Retinal pigment epithelial cell (primary cell): ENCODE measurements at places on chromosomes 2 and 18.

- no peak for DNase-seq
Observed at GRCh38 chr18:40258311-40258710, 1696.7 kb upstream of the PIK3C3 start.

DNA sequence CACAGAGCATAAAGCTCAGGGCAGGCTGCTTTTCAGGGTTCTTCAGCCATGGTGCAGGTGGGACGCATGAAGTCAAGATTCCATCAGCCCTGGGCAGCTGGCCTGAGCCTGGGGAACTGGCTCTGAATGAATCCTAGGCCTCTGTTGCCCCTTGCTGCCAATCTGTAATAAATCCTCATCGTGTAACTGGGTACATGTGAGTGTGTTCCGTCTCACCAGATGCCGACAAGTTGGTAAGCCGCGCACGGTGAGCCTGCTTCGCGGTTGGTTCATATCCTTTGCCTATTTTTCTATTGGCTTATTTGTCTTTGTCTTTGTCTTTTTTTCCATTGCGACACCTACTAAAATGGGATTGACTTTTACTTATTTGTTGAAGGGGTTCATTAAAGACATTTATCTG lies 27.7 kb downstream of the B3GNT7 start:
- DNase-seq, result no peak

GRCh38 chr2:97708048-97708380 lies 5.4 kb upstream of the ZAP70 start:
- DNase-seq, result no peak

GRCh38 chr2:118801151-118801550 lies 46.3 kb downstream of the EN1 start:
- no peak for DNase-seq

- no peak for DNase-seq
Observed at GRCh38 chr2:62197011-62197924, 1.4 kb downstream of the B3GNT2 start.

DNA sequence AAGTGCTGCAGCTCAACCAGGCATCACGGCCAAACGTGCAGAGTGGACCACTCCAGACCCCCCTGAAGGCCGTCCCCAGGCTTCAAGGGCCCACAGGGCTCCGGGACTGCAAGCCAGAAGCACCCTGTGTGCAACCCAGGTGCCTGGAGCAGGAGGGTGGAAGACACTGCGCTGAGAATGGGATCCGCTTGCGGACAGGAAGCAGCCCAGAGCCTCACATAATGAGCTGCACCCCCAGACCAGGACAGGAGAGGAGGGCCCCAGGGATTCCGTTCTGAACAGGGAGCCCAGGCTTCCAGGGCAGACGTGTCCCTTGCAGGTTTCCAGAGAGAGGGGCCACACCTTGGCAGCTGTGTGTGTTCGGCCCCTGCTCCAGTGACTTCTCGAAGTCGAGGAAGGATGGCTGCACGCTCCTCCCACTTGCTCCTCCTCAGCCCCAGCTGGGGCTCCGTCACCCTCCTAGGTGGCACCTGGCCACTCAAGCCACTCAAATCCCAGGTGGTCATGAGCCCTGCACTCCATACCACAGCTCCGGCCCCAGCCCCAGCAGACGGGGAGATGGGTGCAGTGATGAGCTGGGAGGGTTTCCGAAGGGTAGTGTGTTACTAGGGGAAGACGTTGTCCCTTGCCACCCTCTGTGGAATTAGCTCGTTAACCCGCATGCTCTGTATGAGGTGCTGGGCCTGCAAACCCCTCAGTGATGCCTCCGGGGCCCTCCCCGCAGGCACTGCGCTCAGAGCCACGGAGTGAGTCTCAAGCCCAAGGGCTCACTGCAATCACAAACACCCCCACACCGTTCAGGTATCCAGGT lies 79.2 kb downstream of the NDUFA10 start:
- no peak for DNase-seq

DNA sequence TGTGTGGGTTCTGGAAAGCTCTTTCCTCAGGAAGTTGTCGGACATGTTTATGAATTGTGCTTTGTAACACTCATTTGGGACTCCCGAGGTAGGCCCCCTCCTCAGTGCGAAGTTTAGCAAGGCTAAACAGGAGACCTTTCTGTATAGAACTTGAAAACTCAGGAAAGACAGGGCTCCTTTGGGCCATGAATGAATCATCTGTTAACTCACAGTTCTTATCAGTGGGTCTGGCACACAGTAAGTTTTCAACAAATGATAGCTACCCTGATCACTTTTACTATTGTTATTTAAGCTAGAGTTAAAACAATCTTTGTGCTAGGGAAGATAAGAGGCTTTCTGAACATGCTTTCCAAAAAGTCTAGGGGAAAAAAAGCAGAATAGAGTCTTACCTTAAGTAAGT lies 430.5 kb upstream of the ETAA1 start:
- no peak for DNase-seq

DNA sequence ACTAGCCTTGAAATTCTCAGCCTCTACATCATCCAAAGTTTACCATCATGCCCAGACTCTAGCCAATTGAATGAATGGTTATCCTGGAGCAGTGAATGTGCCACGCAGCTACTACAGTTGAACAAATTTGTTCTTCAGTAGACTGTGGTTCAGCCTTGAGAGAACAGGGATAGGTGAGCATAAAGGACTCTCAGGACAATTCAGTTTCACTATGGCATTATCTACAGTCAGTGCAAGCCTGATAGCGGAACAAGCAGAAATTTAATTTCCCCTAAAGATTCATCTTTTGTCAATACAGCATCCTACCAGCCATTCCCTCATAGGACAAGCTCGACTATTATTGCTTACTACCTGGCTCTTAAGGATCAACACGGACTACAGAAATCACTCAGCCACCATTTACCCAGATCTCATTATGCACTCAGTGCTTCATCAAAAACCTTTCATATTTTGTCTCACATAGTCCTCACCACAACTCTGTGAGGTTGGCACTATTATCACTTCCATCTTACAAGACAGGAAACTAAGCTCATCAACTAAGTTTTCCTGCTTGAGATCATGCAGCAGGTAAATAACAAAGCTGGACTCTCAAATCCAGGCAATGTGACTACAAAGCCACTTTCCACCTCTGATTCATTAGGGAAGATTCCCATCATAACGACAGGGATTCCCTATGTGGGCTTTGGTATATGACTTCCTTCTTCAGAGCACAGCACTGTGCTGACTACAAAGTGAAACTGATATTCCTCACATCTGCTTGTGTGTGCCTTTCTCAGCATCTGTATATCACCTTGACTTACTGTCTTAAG lies 181.5 kb upstream of the ACVR2A start:
- DNase-seq, result no peak

DNA sequence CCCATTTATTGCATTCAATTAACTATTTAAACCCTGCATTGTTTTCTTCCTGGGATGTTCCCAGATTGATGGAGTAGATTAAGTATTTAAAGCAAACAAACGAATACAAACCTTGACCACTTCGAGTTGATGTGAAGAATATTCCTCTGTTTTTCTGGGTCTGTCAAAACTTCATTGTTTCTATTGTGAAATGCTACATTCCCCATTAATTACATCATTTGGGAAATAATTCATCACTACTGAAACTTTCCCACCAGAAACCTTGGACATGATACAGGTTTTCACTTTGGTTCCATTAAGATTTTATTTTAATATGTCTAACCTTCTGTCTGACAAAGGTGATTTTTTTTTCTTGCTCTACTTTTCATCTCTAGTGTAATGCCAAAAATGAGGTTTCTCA lies 365.1 kb upstream of the ETAA1 start:
- no peak for DNase-seq

DNA sequence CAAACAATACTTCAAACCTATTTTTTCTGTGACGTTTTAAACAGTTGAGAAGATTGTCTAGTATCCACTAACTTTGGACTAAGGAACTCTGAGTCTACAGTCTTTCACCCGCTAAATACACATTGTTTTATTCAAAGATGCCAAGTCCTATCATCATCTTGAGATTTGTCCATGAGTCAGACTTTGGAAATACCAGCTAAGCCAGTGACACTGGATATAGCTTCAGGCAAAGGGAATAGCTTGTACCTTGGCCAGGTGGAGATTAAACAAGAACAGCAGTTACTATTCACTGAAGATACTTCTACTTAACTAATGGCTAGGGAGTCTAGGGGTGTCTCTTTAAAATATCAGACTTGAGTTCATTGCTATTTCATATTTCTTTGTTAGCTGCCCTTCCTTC lies 137.5 kb downstream of the COMMD1 start:
- peak; percentile 12 for DNase-seq

DNA sequence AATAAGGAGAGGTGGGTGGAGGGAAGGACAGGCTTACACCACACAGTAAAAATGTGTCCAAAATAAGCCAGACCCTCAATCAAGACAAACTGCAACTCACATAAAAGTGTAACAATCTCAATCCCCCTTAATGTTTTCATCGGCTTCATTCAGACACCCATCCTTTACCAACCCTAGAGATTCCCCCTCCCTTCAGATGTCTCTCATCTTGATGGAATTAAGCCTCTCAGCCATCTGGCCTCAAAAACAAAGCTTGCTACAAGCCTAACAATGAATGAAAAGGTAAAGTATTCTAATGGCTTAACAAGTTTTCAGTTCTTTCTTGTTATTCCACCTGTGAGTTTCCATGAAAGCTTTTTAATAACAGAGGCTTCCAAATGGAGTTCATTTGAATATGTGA lies 5.2 kb downstream of the RTTN start:
- no peak for DNase-seq

DNA sequence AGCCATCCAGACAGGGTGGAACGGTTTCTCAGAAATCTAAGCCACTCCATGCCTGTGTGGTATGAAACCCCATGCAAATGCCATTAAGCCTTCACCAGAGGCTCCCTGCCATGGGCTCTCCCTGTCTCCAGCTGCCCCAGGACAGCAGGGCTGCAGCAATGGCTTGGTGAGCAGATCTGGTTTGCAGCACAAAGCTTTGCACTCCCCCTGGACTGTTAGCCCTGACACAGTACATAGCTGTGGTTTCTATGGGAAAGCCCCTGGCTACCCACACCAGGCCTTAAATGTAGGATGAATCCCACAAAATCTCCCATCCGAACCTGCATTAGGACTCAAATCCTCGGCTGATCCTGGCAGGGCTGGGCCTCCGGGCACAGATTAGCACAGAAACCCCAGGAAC lies 291.6 kb downstream of the TNS1 start:
- no peak for DNase-seq

DNA sequence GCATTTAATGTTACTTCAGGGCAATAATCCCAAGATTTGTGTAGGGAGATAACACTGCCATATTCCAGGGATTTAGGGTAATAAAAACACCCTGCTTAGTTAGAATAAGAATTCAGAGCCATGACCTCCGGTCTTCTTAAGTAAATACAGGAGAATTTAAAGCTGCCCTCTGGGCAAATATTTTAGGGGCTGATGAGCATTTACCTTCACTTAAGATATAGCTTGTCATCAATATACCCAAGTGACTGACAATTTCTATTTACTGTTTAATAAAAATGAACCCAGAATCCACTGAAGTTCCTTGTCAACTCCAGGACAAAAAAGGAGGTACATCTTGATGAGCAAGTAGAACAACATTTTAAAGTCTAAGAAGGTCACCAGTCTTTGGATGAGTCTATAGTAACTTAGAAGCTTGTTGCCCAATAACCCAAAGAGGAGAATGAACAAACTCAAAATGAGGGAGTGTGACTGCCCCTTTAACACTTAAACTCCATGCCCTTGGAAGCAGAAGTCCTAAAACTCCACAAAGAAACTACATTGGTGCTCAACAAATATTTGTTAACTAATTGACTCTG lies 24.3 kb upstream of the IKZF2 start:
- no peak for DNase-seq

- no peak for DNase-seq
Observed at GRCh38 chr2:11371092-11371937, 26.9 kb upstream of the ROCK2 start.

DNA sequence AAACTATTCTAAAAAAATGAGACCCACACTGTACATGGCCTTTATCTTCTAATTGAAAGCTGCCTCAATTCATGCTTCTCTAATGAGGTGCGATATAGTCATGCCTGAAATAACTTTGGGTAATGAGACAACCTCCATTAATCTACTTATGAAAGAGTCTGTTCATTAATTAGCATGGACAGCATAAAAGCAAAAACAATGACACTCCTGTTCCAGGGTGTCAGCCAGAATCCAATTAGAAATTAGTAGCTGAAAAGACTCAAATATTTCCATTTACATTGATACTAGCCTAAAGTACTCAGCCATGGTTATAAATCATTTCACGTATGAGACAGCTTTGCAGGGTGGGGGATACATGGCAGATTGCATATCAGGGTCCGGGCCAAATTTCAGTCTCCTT lies 288.7 kb downstream of the AKAIN1 start:
- DNase-seq, result no peak

GRCh38 chr2:61179701-61180639 lies 18.0 kb downstream of the C2orf74 start:
- DNase-seq, result no peak

- no peak for DNase-seq
Observed at GRCh38 chr2:25293958-25294562, 47.7 kb downstream of the DNMT3A start.

GRCh38 chr18:28115149-28115550 lies 61.8 kb downstream of the CDH2 start:
- peak; percentile 44 for DNase-seq

GRCh38 chr2:161131804-161132203 lies 28.4 kb upstream of the TANK start:
- DNase-seq, result no peak

- no peak for DNase-seq
Observed at GRCh38 chr2:175883586-175884194, 118.4 kb downstream of the LNPK start.

DNA sequence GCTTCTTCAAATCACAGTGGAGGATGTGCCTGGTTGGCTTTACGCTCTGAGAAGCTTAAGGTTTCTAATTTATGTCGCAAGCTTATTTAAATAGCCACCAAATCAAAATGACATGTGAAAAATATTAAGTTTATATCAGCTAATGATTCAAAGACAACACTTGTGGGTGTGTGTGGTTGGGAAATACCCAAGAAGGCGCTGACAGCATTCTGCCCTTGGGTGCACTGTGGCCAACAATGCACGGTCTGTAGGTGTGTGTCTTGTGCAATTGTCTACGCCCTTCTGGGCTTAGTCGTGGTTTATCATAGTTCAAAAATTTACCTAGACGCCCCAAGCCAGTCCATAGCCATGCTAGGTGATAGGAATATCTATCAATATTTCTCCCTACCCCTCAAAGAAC lies 60.9 kb downstream of the KCTD1 start:
- no peak for DNase-seq

GRCh38 chr2:2904721-2905350 lies 472.8 kb downstream of the EIPR1 start:
- no peak for DNase-seq

GRCh38 chr2:11446733-11447248 lies 19.2 kb downstream of the E2F6 start:
- no peak for DNase-seq
